K562 (cell line): ENCODE measurements at places on chromosomes 11 and 22. TPM values are rescaled to one million over a fixed set of nuclear protein-coding genes. Genes with fewer than 3 reads are reported as not detected.

The RASGRP2 gene
- 14.6 and 15.8 TPM in 2 replicates for total RNA-seq

The CST6 gene
- not detected in 2 replicates for total RNA-seq

GRCh38 chr22:24525416-24526037 is 29.4 kb downstream of the GUCD1 start:
- DNase-seq = peak; percentile 82

GRCh38 chr11:9203691-9204311 is 61.3 kb downstream of the DENND5A start:
- DNase-seq = no peak

GRCh38 chr22:28051787-28052356 is 132.8 kb upstream of the PITPNB start:
- peak; percentile 63 for DNase-seq

DNA sequence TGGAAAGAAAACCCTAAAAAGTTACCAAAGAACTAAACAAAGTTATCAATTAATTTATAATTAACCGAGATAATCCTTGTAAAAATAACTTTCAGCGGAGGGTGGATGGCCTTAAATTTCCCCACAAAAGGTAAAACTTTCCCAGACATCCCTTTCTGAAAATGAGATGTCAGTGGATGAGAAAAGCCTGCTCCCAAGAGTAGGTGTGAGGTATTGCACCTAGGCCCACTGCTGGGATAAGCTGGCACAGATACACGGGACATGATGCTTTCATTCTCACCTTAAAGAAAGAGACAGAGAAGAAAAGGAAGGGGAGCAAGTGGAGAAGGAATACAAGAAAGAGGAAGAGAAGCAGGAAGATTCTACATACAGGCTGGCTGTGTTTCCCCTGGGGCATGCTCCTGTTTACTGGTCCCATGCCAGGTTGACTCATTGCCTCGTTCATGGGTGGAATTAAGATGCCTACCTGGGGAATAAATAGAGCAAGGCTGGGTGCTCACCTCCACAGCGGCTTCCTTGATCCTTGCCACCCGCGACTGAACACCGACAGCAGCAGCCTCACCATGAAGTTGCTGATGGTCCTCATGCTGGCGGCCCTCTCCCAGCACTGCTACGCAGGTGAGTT is at the start of gene SCGB2A2:
Gene SCGB2A2, plus strand, starts transcription at position 505 of the 625 bp plus-strand sequence. Its CDS starts 59 bp downstream, at position 564.
- no peak for DNase-seq

- no peak for DNase-seq
Measured at GRCh38 chr11:18307461-18308139, 14.3 kb downstream of the HPS5 start.

- no peak for DNase-seq
Measured at GRCh38 chr11:26947904-26948639, 45.8 kb upstream of the FIBIN start.

- DNase-seq = no peak
Measured at GRCh38 chr11:96035740-96036078, 111.8 kb upstream of the MTMR2 start.

- DNase-seq = no peak
Measured at GRCh38 chr11:112114460-112114859, 27.8 kb downstream of the SDHD start.

DNA sequence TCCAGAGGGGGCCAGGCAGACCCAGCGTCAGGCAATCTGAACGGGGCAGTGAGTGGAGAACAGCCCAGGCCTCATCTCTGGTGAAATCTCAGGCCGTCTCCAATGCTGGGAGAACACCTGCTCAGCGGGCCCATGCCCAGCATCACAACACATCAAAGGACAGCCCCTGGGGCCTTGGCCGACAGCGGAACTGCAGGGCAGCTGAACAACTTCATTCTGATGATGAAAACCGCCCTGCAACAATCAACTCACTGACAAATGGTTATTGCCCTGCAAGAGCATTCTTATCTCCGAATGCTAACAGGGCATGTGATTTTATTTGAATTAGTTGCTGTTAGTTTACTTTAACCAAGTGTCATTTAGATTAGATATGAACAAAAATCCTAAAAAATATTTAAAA is 14.6 kb downstream of the CELSR1 start:
- no peak for DNase-seq

DNA sequence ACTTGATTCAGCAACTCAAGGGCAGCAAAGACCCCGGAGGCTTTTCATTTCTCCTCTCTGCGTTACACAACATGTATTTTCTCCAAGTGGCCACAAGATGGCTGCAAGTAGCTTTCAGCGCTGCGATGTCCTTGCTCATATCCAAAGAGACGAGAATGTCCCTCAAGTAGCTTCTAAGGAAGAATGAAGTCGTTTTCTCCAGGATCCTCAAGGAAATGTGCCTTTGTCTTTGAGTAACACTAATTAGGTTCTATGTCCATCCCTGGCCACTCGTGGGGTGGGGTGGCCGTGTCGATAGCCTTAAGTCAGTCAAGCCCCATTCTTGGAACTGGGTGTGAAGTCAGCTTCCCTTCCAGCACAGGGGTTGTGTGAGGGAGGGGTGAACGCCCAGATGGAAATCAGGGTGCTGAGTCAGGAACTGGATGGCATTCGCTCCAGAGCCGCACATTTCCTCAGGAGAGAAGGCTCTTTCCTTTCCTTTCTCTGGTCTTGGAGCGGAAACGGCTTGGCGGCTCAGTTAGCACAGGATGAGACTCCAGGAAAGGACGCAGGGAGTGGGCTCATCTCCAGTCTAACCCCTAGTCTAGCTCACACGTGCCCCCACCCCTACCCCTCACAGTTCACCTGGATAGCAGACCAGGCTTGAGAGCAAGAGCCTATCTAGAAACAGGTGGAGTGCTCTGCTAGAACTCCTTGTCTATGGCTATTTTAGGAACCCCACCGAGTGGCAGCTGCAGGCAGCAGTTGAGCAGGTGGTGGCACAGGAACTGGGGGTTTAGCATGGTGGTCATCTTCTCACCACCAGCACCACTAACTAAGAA is 44.3 kb downstream of the NNMT start:
- DNase-seq = peak; percentile 78

- no peak for DNase-seq
Measured at GRCh38 chr11:117594721-117595120, 202.3 kb downstream of the DSCAML1 start.

DNA sequence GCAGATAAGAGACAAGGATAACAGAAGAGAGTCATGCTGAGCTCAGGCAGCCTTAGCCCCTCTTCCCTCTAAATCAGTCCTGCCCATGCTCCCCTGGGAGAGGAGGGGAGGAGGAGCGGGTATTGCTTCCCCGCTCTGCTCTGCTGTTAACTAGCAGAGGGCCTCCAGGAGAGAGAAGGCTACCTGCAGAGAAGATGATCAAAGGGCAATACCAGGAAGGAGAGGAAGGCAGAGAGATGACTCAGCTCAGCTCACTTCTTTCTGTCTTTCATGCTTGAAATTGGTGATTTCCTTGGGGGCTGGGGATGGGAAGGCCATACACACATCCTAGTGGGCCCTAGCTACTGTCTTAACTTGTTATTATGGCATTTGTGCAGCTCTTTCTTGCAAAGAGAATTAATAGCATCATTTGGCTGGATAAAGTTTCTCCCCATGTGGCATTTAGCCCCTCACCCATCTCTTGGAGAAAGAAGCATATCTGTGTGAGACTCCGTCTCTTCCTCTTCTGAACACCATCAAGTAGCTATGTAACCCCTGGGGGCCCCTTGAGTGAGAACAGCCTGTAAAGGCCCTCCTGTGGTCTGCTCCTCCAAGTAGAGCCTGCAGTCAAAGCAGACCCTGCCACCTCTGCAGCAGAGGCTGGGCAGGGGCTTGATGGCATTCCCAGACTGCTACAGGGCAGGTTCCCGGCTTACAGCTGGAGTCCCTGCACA is 33.4 kb upstream of the AMOTL1 start:
- DNase-seq = no peak

- no peak for DNase-seq
Measured at GRCh38 chr22:22714600-22715335, 70.4 kb downstream of the GGTLC2 start.

DNA sequence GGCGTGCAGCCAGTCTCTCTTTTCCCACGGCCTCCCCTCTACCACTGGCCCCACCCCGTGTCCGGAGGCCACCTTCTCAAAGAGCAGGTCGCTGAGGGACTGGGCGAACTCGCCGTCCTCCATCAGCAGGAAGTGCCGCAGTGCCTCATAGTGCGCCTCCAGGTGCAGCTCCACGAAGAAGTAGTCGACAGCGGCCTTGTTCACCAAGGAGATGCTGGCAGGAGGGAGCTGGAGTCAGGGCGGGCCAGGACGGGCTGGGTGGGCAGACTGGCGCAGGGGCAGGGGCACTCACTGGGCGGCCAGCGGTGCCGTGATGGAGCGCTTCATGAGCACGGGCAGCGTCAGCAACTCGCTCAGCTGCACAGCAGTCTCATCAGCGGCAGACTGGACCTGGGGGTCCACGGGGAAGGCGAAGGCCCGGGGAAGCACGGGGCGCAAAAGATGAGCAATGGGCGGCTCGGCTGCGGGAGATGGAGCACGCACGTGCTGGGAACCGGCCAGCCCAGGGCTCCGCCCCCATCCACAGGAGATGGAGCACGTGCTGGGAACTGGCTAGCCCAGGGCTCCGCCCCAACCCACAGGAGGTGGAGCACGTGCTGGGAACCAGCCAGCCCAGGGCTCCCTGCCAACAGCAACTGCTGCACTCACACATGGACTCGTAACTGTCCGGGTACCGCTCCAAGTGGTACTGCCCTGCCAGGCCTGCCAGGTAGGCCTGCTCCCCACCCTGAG is 18.4 kb downstream of the SELENOO start:
- peak; percentile 79 for DNase-seq

GRCh38 chr11:58742981-58743880 is 11.5 kb upstream of the GLYAT start:
- DNase-seq = no peak
